ENCODE measurements at places on chromosomes 7 and 10.

DNA sequence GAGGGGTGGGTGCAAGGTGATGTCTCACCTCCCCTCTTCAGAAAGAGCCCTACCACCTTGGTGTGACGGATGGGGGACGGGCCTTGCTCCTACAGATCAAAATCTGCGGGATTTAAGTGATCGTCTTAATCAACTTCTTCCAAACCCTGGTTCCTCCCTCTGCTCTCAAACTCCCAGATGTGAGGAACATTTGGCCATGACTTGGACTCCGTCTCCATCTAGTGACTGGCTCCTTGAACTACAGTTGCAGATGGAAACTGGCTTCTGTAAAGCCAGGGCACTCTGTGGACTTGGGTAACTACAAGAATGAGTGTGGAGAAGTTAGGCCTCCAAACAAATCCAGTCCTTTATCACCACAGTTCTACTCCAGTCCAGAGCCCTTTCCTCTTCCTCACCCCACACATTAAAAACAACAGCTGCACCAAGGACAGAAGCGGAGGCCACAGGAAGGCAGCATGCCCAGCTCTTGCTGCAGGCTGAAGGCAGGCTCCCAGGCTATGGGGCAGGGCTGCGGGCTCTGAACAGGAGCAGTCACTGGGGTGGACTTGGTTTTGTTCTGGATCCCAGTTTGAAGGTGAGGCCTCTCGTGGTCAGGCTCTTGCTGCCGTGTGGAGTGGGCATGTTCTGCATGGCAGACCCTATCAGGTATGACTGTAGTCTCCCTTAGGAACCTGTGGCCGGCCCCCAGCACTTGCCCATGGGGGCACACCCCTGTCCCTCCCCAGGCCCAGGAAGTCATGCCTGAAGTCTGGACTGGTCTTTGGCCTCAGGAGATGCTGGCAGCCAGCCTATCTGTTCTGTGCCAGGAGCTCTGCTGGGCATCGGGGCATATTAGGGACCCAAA is 79.4 kb downstream of the VWC2 start:
- no peak for DNase-seq

GRCh38 chr7:132087421-132087820 is 488.8 kb downstream of the PLXNA4 start:
- no peak for DNase-seq

- DNase-seq = no peak
Observed at GRCh38 chr10:100969187-100970075, at the start of gene SEMA4G. Gene SEMA4G (plus strand): TSS chr10:100969504. CDS start chr10:100972913, 3,409 bp downstream.

DNA sequence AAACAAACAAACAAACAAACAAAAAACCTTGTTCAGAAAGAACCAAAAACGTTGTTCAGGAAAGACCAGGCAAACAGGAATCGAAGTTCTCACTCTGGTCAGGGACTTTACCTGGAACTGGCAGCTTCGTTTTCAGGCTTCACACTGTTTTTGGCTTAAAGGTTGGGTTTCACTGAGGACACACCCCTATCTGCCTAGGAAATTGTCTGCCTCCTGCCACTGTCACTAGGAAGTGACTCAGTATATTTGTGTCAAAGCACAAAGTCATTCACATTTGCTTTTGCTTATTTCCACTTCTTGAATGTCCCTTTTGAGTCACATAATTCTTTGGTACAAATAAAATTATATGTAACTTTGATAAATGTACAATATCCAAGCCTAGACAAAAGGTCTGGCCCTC is 37.9 kb downstream of the PNLIPRP3 start:
- no peak for DNase-seq

GRCh38 chr10:121522831-121523230 is 75.4 kb downstream of the FGFR2 start:
- no peak for DNase-seq

DNA sequence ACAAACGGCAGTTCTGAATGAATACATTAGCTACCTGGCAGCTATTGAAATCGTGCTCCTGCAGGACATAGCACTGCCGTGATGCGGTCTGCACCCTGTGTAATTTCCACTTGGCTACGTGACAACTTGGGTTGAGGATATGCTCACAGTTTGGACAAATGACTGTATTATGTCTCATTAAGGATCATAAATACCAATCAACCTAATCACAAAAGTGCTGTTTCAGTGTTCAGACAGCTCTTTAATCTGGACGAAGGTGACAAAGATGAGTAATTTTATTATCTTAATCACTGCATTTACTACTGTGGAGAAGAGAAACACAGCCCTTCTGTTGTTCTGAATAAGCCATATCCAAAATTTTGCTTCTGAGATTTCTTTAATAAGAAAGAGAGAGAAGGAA is 210.8 kb upstream of the PFKP start:
- DNase-seq = no peak

DNA sequence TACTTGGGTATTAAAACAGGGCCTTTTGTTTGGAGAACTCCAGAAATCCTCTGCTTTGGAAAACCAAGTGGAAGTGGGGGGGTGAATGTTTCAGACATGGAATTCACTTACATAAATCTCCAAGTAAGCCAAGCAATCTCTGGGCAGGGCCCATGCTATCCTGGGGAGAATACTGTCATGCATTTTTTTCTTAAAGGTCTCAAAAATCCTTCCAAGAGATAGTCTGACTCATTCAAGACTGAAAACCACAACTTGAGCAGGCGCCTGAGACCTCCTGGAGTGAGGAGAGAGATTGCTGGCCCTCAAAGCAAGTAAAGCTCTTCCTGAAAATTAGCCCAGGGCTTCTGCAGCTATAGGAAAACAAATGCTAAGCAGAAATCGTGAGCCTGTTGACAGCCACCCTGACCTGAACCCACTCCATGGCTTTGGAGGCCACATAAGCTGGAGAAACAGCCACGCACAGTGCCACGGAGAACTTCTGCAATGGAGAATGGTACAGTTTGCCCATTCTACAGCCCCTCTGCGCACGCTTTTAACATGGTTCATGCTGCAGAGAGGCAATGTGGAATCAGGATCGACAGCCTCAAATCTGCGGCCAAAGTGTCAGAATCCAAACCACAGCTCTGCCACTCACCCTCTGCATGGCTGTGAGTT is 203.1 kb upstream of the AUTS2 start:
- no peak for DNase-seq

DNA sequence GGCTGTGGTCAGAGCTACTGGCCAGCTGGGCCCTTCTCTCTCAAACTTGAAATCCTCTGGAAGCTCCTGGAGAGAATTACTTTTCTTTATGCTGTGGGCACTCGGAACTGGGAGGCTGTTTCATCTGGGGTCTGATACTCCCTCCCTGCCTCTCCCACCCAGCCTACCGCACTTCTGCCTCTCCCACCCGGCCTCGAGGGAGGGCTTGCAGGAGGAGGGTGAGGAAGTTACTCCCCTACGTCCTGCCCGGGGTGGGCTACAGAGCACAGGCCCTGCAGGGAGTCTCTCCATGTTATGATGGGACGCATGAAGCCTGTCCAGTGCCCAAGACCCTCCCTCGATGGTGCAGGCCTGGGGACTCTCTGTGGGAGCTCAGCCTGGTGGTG is 584.6 kb upstream of the MKI67 start:
- DNase-seq = no peak

DNA sequence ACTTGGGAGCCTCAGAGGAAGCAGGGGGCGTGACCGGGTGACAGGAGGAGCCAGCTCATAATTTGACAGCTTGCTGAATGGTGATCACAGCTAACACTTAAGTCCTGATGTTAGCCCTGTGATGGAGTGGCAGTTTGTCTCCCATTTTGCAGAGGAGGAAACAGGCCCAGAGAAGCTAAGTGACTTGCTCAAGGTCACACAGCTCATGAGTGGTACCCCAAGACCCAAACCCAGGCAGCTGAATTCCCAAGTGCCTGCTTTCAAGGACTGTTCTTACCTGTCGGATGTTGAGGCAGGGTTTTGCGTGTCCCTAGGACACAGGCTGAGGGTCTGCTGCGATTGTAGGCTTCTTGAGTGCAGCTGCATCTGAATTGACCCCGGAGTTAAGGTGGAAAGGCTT is 51.7 kb downstream of the PALD1 start:
- DNase-seq = no peak

DNA sequence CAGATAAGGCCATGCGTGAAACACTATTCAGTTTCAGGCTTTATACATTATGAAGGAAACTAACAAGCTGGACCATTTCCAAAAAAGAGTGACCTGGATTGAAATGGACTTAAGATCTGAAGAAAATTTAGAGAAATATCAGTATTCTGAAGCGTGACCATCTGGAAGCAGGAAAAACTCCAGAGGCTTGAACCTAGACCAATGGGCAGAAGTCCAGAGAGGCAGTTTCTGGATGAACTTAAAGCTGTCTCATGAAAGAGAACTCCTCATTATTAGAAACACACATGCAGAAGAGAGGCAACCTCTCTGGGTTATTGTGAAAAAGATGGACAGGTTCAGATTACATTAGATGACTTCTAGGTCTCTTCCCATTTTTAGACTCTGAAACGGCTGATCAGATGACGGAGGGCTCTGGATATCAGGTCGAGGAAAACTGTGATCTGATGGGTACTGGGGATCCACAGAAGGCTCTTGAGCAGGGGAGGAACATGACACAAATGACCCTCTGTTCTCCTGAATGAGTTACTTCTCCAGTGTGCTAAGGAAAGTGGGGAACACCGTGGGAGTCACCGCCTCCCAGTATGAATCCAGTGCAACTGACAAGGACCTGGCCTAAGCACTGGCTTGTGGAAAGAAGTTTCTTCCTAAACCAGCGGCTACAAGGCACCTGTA is 116.5 kb downstream of the SPDYE5 start:
- DNase-seq = no peak

GRCh38 chr7:143361552-143362130 is 872 bp downstream of the FAM131B start:
- DNase-seq = no peak

DNA sequence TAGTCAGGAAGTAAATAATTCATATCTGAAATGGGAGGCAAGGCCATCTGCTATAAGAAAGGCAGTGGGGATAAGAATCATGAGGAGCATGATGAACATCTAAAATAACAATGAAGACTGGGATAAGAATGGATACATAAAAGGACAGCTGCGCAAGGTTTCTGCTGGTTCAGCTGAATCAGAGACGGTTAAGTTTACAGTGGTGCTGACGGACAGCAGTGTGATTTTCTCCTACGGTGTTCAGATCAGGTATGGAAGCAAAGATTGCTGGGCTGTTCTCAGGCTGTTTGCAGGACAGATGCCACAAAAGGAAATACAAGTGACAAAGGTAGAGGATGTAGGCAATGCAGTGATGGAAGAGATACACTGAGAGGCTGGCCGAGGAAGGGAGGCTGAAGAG is 8.4 kb downstream of the CYCS start:
- no peak for DNase-seq

DNA sequence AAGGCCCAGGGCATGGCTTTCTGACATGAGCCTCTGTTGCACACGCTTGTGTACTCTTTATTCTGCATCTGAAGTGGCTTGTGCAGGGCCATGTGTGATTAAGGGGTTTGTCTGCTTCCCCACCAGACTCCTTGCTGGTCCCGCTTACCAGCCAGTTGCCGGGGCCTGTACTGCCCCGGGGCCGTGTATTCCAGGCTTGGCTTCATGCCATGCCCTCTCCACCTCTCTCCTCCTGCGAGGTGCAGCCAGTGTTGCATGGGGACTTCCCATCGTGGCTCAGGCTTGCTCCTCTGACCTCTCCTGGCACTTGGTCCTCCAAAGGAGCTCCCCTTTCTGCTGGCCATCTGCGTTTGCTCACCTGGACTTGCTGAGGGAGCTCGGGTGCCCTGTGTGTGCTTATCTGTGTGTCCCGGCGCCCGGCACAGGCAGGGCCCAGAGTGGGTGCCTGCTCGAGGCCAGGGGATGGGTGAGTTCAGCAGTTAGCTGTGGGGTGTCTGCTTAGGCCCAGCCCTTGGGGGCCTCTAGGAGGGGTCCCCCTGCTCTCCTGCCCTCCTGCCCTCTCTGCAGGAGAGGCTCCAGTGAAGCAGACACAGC is 11.0 kb upstream of the C10orf143 start:
- no peak for DNase-seq

DNA sequence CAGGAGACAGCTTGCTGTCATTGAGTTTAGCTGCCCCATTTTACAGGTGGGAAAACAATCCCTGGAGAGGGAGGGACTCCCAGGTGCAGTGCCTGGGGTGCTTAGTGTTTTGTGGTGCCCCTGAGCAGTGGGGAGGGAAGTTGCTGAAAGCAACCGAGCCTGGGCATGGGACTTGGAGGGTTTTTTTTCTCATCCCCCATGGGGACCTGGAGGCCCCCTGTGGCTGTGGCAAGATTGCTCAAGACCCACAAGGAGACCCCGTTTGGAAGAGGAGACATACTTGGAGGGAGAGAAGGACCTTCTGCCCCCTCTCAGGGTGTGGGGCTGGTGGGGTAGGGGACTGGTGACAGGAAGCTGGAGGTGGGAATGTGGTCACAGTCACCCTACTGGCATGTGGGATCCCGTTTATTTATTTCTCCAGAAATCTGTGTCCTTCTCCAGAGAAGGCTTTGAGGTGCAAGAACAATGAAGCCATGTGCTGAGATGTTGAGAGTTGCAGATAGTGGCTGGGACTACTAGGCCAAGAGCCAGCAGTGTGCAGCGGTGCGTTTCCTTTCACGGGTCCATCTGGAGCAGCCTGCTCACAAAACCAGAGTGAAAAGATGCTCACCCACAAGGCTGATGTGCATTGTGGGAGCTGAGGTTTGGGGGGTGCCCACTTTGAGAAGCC is 21.5 kb downstream of the ZMIZ1 start:
- DNase-seq = no peak

Measured in breast epithelium (tissue), 4 donors.